Ascending aorta (tissue), 2 donors: ENCODE measurements at places on chromosomes 5 and 9. TPM values are rescaled to one million over a fixed set of nuclear protein-coding genes. Genes with fewer than 3 reads are reported as not detected.
A peak's percentile ranks its signal among the peaks of the same experiment; 100 is the strongest.

DNA sequence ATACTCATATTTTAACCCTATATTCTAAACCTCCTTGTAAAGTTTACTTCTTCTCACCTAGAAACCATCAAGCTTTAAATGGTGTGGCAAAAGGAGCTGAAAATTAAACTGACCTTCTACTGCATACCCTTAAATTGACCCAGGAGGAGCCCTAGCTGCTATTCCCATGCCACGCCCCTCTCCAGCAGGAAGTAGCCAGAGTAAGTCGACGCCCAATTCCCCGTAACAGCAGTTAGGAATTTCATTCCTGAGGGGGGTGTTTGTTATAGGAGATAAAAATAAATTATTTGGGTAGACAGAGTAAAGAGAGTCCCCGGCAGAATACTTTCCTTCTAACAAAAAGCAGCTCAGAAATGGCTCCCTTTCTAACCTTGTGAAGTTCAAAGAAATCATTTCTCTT is 111.8 kb upstream of the FAM174A start:
- DNase-seq, result no peak

DNA sequence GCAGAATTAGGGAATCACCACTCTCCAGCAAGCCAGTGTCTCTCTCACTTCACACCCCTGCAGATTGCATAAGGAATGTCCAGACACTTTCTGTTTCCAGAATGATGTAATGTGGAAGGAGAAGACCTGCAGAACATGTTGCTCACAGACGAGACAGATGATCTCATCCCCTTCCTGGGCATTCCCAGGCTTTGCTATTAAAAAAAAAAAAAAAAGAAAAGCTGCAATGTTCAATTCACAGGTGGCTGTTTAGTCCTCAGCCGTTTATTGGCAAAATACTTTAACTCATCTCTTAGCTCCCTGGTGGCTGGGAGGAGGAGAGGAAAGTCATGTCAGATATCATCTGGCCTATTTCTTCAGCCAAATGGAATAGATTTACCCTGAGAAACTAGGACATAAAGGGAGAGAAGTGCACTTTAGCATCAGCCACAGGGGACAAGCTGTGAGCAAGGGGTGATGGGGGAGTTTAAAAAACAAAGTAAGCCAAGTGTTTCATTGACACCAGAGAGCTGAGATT is 95.9 kb upstream of the TNC start:
- DNase-seq, result no peak

PTGDS gene
- 68.3 TPM for total RNA-seq

GRCh38 chr9:38127271-38127839 is 58.3 kb upstream of the SHB start:
- no peak for DNase-seq

C9orf153 gene
- not detected for total RNA-seq

- no peak for DNase-seq
Observed at GRCh38 chr9:89095761-89096528, 82.7 kb downstream of the SHC3 start.

DNA sequence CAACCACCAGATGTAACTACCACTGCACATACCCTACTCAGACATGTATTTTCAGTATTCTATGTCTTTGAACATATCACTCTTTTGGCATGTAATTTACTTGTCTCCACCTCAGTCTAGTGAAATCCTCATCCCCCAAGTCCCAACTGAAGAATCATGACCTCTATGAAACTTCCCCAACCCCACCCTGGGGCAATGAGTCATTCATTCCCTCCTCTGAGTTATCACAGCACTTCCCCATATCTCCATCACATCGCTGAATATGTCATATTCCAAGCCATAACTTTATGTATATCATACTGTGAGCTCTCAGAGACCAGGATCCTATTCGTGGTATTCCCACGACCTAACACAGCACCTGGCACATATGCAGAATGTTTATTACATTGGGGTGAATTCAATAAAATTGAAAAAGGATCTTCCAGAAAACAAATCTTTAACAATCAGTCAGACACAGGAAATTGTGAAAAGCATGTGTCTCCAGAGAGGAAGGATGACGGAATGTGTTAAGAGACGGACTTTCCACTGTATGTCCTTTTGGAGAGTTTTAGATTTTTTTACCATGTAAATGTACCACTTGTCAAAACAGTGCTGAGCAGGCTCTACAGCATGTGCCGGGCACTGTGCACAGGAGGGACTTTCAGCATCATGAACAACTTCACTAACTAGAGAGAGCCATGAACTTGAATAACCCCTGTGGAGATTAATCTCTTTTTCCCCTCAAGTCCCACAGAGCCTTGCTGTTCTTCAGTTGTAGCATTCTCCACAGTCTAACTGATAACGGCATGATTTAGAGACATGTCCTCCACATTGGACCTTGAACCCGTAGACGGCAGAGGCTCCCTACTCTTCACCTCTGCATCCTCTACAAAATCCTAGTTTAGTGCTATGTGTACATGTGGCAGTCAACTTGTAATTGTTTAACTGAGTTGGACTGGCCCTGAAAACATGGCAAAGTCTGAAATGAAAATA is 213.5 kb downstream of the GLIS3 start:
- no peak for DNase-seq

- peak; percentile 41 for DNase-seq
Observed at GRCh38 chr9:81737871-81738507, 48.6 kb upstream of the TLE1 start.

DNA sequence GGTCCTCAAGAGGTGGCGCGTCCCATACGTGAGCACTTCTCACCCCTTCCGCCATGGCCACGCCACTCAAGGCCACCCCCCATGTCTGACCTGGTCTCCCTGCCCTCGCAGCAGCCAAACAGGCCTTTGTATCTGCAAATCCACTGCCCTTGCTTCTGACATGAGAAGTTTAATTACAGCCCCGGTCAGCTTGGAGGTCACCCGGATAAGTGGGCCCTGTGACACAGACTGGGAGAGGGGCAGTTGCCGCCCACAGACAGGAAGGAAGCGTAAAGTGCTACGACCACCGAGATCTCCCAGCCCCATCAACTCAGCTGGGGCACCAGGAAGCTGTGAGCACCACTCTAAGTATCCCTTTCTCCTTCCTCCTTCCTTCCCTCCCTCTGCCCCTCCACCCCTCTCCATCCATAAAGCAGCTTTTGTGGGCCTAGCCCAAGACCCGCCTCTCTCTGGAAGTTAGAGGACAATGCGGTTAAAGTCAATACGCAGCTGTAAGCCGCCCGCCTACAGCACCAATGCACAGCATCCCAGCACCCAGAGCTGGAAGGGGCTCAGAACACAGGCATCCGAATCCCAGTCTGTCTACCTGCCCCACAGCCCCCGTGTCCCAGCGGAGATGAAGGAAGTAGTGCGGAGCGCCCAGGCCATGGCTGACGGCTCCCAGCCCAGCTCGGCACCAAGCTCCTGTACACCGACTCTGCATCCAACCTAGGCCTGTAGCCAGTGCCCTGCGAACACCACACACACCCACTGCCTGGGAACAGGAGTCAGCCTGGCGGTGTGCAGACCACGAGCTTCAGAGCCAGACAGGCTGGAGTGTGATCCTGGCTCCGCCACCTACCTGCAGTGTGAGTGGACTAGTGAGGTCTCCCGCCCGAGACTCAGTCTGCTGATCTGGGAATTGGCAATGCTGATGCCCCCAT is 44.8 kb upstream of the RNF130 start:
- DNase-seq, result peak; percentile 40

DOCK2 gene
- 33.1 TPM for total RNA-seq

- DNase-seq, result no peak
Observed at GRCh38 chr9:73050887-73051550, 98.2 kb upstream of the ALDH1A1 start.

DNA sequence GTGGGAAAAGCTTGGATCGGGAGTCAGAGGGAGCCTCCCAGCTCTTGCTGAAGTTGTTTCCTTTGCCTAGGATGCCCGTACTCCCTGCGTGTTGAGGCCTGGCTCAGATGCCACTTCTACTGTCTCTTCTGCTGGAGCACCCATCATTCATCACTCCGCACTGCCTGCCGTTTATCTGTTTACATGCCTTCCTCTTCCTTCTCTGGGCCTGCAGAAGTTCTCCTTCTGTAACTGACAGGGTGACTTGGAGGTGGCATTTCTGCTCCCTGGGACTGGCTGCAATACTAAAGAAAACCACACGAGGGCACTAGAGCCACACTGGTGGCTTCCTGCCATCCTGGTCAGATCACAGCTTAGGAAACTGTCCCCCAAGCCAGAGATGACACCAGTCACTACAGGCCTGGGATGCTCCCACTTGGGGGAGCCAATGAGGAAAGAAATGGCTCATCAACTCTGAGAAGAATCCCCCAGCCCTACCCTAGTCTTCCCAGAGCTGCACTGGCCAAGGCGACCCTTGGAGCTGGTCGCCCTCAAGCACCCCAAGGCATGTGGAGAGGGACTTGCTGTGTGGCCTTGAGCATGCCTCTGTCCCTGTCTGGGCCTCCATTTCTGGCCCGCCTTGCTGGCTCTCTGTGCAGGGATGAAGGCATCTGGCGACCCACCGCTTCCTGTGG is 9.7 kb upstream of the SLC25A51 start:
- DNase-seq, result peak; percentile 90

- DNase-seq, result no peak
Observed at GRCh38 chr5:143409926-143410325, 6.4 kb upstream of the NR3C1 start.

DNA sequence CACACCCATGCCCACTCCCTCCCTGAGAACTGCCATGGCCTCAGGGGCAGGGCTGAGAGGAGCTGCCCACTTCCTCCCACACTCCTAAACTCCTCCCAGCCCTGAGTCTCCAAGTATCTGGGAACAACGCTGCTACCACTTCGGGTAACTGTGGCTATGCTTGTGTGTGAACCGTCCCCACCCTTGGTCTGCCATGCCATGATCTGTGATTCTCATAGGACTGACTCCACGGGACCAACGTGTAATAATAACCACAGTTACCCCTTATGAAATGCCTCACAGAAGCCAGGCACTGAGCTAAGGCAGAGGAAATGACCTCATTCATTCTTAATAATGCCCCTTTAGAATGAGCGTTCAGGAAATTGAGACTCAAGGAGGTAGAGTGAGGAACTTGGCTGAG is 103.9 kb upstream of the SMIM23 start:
- DNase-seq, result no peak

HRH2 gene
- total RNA-seq, result 7.5 TPM
